ENCODE measurements at places on chromosomes 3 and 15.

- DNase-seq: no peak
Measured at GRCh38 chr3:49616061-49616460, 58.1 kb upstream of the APEH start.

GRCh38 chr3:88267847-88268246, 118.1 kb downstream of the C3orf38 start:
- DNase-seq: peak; percentile 62

- DNase-seq: no peak
Measured at GRCh38 chr3:169640467-169641148, 22.9 kb downstream of the MECOM start.

GRCh38 chr3:143901105-143901504, 52.8 kb upstream of the SLC9A9 start:
- no peak for DNase-seq

DNA sequence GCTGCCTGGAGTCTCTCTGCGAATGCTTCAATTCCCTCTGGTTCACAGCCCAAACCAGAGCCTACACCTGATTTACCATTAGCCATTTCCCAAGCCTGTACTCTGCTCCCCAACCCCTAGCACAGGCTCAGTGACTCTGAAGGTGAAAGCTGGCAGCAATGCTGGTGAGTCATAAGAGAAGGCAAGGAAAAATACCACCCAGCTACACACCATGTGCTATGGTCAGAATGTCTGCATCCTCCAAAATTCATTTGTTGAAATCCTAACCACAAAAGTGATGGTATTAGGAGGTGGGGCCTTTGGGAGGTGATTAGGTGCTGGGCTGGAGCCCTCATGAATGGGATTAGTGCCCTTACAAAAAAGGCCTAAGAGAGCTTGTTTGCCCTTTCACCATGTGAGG, 117.1 kb upstream of the TJP1 start:
- DNase-seq: no peak

DNA sequence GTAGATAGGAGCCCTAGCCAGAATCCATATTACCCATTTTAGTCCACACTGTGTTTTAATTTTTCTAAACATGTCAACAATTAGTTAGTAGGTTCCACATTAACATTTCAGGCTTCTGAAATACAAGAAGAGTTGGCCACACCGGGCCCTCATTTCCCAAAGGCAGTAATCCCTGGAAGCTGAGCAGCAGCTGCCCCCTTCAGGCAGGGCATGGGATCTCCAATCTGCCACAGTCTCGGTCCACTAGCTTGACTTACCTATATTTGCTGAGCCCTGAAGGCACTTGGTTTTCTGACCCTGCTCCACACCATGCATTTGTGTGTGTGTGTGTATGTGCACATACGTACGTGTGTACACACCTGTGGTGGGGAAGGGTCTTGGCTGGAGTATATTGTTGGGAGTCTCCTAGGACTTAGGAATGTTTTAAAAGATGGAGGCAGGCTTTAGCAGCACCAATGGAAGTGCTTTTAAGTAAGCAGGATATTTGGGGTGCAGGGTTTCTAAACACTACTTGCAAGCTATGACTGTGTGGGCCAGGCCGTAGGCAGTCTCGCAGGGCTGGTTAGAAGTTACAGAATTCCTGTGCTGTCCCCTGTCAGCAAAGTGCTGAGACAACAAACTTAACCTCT, 71.2 kb upstream of the SOX14 start:
- peak; percentile 25 for DNase-seq

DNA sequence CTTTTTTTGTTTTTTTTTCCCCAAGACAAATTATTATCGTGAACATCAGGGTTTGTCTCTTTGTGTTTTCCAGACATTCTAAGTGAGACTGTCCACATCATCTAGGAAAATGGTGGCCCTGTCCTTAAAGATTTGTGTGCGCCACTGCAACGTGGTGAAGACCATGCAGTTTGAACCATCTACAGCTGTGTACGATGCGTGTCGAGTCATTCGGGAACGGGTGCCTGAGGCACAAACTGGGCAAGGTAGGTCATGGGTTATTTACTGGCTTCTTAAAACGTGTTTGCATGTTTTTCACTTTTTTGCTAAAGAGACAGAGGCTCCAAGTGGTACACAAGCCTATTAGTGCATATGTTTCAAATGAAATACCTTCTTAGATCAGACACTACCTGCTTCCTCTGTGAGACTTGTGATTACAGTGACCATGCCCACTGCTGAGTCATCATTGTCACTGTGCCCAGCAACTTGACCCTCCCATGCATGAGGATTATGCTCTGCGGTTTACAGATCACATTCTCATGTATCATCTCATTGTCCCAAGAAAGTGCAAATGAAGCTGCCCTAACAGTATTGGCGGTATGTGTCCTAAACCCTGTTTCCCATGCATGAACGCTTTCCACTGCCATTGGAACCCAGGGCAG, 395.2 kb upstream of the TPM1 start:
- DNase-seq: peak; percentile 2

- no peak for DNase-seq
Measured at GRCh38 chr3:5314897-5315296, 127.4 kb downstream of the EDEM1 start.

DNA sequence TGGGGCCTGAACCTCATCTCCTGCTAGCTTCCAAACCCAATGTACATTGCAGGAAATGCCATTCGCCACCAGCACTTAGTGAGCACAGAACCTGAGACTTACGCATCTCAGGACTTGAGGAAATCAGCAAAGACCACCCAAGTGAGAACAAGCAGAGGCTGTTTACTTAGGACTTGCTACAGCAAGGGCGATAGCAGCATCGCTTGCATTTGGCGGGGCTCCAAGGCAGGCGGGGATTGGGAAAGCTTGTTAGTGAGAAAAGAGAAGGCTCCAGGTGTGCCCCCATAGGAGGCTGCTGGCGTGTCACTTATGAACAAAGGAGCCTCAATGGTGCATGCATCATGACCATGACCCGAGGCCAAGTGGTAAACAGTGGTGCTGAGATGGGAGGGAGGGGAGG, 19.7 kb downstream of the SLC6A20 start:
- DNase-seq: peak; percentile 35

GRCh38 chr15:89321521-89322410, 12.9 kb downstream of the POLG start:
- no peak for DNase-seq

DNA sequence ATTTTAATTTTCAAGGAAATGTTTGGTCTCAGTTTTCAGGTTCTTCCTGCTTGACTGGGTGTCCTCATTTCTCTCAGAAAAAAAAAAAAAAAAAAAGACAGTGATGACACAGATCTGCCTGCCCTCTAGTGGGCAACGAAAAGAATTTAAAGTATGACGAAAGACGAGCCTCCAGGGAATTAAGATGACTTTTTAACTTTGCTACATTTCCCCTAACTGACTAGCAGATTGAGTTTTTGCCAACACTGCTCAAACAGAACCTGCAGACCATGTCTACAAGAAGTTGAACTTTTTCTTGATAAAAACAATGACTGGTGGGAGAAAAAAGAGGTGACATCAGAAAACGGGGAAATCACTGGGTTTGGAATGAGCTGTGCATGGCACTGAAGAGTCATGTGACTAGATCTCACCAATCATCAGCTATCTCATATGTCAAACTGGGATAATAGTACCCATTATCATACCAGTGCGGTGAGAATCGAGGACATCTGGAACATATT, 40.8 kb downstream of the EOMES start:
- peak; percentile 39 for DNase-seq

DNA sequence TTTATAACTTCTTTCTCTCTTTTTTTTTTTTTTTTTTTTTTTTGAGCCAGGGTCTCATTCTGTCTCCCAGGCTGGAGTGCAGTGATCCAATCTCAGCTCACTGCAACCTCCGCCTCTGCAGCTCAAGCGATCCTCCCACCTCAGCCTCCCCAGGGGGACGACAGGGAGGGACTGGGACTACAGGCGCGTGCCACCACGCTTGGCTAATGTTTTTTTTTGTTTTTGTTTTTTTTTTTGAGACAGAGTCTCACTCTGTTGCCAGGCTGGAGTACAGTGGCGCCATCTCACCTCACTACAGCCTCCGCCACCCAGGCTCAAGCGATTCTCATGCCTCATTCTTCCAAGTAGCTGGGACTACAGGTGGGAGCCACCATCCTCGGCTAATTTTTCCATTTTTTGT, 17.7 kb upstream of the PRKCI start:
- no peak for DNase-seq

GRCh38 chr3:141249041-141249440, 17.4 kb downstream of the PXYLP1 start:
- no peak for DNase-seq

DNA sequence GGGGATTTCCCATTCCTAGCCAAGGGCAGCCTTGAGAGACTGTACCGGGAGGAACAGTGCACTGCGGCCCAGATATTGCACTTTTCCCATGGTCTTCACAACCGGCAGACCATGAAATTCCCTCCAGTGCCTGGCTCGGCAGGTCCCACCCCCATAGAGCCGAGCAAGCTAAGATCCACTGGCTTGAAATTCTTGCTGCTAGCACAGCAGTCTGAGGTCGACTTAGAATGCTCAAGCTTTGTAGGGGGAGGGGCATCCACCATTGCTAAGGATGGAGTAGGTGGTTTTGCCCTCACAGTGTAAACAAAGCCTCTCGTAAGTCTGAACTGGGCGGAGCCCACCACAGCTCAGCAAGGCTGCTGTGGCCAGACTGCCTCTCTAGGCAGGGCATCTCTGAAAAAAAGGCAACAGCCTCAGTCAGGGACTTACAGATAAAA, 156.3 kb downstream of the FRMD5 start:
- no peak for DNase-seq

DNA sequence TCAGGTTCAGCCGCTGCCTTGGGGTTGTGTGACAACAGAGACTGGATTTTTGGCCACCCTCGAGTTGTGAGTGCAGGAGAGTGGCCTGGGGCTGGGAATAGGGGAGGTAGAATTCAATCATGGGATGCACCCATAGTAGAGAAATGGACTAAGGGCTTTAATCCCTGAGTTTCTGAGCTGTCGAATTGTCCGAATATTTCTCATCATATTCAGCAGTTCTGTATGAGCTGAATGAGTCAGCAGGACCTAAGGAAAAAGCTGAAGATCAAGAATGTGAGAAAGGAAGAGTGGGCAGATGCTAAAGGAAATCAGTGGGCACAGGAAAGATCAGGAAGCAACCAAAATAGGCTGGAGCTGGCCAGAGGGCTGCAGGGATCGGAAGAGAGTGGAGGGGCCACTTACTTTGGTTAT, 44.4 kb upstream of the SACM1L start:
- no peak for DNase-seq

DNA sequence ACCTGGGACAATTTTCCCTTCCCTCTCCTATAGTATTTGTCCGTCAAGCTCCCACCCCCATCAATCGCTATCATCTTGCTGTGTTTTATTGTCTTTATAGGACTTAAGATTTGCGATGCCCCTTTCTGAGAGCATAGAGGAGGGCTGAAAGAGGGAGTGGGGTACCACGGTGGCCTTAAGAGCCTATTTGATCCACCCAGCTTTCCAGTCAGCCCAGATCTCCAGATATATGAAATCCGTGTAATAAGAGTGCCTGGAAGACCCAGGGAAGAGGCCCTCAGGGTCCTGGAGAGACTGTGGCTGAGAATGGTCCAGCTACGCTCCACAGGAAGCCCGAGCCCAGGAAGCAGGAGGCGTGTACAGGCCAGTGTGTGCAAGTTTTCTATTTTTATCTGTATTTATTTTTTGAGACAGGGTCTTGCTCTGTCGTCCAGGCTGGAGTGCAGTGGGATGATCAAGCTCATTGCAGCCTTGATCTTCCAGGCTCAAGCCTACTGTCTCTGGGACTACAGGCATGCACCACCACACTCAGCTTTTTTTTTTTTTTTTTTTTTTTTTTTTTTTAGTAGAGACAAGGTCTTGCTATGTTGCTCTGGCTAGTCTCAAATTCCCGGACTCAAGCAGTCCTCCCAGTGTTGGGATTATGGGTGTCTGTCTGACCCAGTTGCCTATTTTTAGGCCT, 964 bp upstream of the NCKIPSD start:
- DNase-seq: no peak

DNA sequence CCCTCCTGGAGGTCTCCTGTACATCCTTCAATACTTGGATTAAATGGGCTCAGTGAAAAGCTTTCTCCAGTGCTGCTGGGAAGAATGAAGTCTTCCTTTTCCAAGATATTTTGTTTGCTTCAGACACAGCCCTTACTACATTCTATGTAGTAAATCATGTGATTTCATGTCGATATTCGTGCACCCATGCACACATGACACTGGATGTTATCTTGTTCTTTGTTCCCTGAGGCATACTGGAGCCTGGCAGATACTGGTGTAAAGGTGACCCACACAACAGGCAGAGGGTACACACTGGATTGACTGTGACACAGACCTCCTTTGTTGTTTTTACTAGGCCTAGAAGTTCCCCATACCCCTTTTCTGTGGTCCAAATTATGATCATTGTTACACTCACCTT, 40.3 kb upstream of the ATP2C1 start:
- DNase-seq: no peak

DNA sequence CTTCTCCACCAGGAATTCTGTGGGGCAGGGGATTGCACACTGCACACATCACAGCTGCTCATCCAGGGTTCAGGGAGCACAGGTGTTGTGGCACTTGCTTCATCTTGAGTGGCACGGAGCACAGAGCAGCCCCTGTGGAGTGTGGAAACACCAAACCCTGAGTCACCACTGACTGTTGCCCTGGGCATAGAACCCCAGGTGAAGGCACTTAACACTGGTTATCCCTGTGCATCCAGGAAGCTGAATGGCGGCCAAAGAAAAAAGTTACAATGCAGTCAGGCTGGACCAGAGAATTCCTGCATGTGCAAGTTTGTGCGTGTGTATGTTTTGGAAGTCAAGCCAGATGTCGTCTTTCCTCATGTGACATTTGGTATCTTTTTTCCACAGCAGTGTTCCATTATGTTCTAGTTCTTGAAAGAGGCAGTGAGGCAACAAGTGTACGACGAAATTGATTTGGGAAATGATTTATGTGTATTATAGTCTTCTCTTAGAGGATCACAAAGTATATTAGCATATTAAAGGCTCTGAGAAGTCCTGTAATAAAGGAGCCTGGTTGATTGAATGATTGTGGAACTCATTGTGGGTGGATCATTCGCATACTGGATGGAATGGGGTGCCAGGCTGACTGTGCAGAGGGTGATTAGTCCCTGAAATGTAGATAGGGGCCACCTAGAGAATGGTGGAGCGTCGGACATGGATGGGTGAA, 292.3 kb downstream of the TLE3 start:
- no peak for DNase-seq

GRCh38 chr3:150874666-150875219, 30.5 kb downstream of the MINDY4B start:
- no peak for DNase-seq

GRCh38 chr15:31828594-31828993, 201.7 kb upstream of the CHRNA7 start:
- DNase-seq: no peak

GRCh38 chr3:2579206-2579605, 480.5 kb downstream of the CNTN4 start:
- peak; percentile 43 for DNase-seq

- DNase-seq: no peak
Measured at GRCh38 chr15:67107014-67107812, 41.8 kb downstream of the SMAD3 start.

Data from SHP77 (cell line).